ENCODE measurements at places on chromosomes 7 and 10. TPM values are rescaled to one million over a fixed set of nuclear protein-coding genes. Genes with fewer than 3 reads are reported as not detected.

DNA sequence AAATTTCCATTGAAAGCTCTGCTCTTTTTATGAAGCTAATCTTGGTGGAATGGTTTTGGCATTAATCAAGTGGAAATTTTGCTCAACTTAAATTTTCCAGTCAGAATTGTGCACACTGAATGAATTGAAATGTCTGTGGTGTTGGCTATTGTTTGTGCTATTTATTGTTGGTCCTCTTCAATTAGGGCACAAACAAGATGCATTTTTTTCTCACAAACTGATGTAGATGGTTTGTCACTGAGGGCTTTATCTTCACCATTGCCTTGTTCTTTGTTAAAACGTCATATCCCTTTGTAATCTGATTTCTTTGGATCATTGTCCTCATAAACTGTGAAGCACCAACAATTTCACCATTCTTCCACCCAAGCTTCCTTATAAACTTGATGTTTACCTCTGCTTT, 152.1 kb upstream of the RHOBTB1 start:
- DNase-seq, result no peak
- no peak overlapping the region for H3K4me3 ChIP-seq
- H3K27me3 ChIP-seq, result no peaks in the 10 kb centered on the region
- no peak overlapping the region for H3K27ac ChIP-seq
- no peaks in the 10 kb centered on the region for H3K36me3 ChIP-seq

DNA sequence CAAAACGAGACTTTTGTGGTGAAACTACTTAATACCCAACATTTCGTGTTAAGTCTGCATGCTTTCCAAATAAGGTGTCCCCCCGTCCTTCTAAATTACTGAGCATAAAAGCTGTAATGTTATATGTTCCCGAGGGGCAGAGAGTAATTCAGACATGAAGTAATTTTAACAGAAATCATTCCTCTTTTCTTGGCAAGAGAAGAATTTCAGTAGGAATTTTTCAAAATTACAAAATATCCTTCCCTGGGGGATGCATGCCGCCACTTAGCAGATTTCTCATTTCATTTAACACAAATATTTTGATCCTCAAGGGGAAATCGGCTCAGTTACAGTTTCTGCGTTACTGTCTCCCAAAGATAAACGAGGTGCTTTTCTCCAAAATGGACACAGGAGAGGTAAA, 213.2 kb upstream of the RHOBTB1 start:
- H3K36me3 ChIP-seq, result no peaks in the 10 kb centered on the region
- DNase-seq, result no peak
- no peak overlapping the region for H3K4me3 ChIP-seq
- peaks cover 2% of the 10 kb centered on the region for H3K4me1 ChIP-seq
- H3K27me3 ChIP-seq, result no peaks in the 10 kb centered on the region
- H3K27ac ChIP-seq, result no peak overlapping the region

- peaks cover 81% of the 10 kb centered on the region for H3K27me3 ChIP-seq
- no peak for DNase-seq
- no peaks in the 10 kb centered on the region for H3K36me3 ChIP-seq
- H3K4me1 ChIP-seq, result peaks cover 12% of the 10 kb centered on the region
- peak overlapping the region; percentile 50 for H3K4me3 ChIP-seq
- H3K27ac ChIP-seq, result no peak overlapping the region
These were observed 22.5 kb upstream of the VAX1 start for GRCh38 chr10:117160567-117160966.

The SFTPA1 gene
- total RNA-seq, result not detected

The HABP2 gene
- not detected for total RNA-seq

GRCh38 chr10:109862738-109863137, 60.6 kb downstream of the XPNPEP1 start:
- no peak for DNase-seq
- H3K27me3 ChIP-seq, result no peaks in the 10 kb centered on the region
- H3K36me3 ChIP-seq, result peaks cover 42% of the 10 kb centered on the region
- no peak overlapping the region for H3K27ac ChIP-seq

- DNase-seq, result peak; percentile 80
- H3K27ac ChIP-seq, result no peak overlapping the region
- H3K4me3 ChIP-seq, result no peak overlapping the region
- no peaks in the 10 kb centered on the region for H3K27me3 ChIP-seq
- no peaks in the 10 kb centered on the region for H3K36me3 ChIP-seq
These were observed 34.4 kb upstream of the SLF2 start for GRCh38 chr10:100878291-100878910.

DNA sequence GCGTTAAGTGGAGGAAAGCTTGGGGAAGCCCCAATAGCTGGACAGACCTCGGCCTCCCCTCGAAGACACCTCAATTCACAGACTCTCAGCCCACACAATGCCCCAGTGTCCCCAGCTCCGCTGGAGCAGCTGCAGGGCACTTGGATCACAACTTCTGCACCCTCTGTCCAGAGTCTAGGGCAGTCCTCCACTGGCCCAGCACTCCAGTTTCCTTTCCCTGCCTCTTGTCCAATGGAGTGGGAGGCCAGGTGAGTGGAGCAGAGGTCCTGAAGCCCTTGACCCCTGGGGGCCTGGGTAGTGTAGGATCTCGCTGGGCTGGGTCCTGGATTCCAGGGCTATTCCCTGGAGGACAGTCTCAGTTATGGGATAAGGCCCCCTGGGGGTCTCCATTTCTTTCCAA, 11.9 kb downstream of the SFRP5 start:
- no peaks in the 10 kb centered on the region for H3K4me1 ChIP-seq
- H3K27ac ChIP-seq, result no peak overlapping the region
- no peak overlapping the region for H3K4me3 ChIP-seq
- DNase-seq, result no peak
- H3K27me3 ChIP-seq, result no peaks in the 10 kb centered on the region

The ARMC3 gene
- total RNA-seq, result 0.09 TPM

GRCh38 chr7:112789453-112789816, 758 bp downstream of the TMEM168 start:
- H3K36me3 ChIP-seq, result no peaks in the 10 kb centered on the region
- H3K4me1 ChIP-seq, result no peaks in the 10 kb centered on the region
- H3K27me3 ChIP-seq, result no peaks in the 10 kb centered on the region
- H3K4me3 ChIP-seq, result peak overlapping the region; percentile 73
- H3K27ac ChIP-seq, result peak overlapping the region; percentile 90

GRCh38 chr7:120412139-120413050, 139.4 kb downstream of the KCND2 start:
- no peak for DNase-seq
- H3K27me3 ChIP-seq, result no peaks in the 10 kb centered on the region
- no peaks in the 10 kb centered on the region for H3K4me1 ChIP-seq
- H3K27ac ChIP-seq, result no peak overlapping the region
- H3K36me3 ChIP-seq, result no peaks in the 10 kb centered on the region

The TMEM139 gene
- 0.85 TPM for total RNA-seq

GRCh38 chr7:5630670-5631069, 150.8 kb downstream of the RNF216 start:
- H3K4me1 ChIP-seq, result peaks cover 8% of the 10 kb centered on the region
- H3K27ac ChIP-seq, result no peak overlapping the region
- no peaks in the 10 kb centered on the region for H3K27me3 ChIP-seq

- no peaks in the 10 kb centered on the region for H3K27me3 ChIP-seq
- H3K4me3 ChIP-seq, result no peak overlapping the region
- no peak for DNase-seq
These were observed 85.1 kb upstream of the FRMD4A start for GRCh38 chr10:14415676-14416307.

DNA sequence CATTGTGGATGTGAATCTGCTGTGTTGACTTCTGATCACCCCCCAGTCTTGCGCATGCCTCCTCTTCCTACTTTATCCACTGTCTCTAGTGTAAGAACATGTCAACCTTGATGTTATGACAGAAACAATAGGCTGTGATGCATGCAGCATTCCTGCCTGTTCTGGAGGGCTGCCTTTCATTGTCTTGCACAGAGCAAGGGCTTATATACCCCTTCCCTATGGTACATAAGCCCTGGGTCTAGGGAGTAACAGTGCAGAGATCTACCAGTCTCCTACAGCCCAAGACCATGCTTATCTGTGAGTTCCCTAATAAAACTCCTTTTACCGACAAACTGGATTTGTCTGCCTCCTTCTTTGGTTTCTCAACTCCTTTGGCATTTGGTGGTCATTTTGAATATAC, 177.0 kb upstream of the STK17A start:
- DNase-seq, result no peak
- peaks cover 3% of the 10 kb centered on the region for H3K36me3 ChIP-seq
- H3K27ac ChIP-seq, result no peak overlapping the region
- no peak overlapping the region for H3K4me3 ChIP-seq
- no peaks in the 10 kb centered on the region for H3K27me3 ChIP-seq

The ANXA8L1 gene
- total RNA-seq, result not detected
